ENCODE measurements at places on chromosomes 2 and 18.

DNA sequence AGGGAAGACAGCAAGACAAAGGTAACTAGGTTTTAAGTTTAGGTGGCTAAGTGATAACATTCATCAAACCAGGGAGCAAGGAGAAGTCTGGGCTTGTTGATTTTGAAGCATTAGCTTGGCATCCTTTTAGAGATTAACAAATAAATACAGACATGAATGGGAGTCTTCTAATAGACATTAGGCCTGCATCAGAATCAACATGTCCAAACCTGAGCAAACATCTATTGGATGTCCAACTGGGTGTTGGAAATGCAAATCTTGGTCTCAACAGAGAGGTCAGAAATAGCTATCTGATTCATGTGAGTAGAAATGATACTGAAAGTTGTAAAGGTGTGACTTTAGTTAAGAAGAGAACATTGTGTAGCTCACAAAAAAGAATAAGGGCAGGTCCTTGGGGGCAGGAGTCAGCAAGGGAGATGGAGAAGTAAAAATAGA is 85.5 kb upstream of the RND3 start:
- no peak for DNase-seq

DNA sequence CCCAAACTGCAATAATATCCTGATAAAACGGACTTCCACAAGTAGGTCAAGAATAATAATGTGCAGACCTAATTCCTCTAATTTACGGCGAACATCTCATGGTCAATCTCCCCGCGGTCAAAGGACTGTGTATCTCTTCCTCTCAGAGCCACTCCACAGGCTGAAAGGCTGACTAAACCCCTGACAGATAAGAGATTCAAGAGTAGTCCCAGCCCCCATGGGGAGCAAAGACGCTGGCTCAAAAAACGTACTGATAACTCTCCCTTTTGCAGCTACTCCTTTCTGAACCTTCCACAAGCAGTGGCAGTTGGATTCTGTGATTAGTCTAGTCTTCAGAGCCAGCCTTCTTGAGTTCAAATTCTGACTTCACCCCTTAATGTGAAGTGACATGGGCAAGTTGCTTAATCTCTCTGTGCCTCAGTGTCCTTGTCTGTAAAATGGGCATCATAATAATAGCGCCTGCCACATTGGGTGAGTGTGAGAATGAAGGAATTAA is 19.7 kb upstream of the IL18R1 start:
- no peak for DNase-seq

- DNase-seq, result no peak
Measured at GRCh38 chr18:13455471-13455870, 236.9 kb downstream of the LDLRAD4 start.

DNA sequence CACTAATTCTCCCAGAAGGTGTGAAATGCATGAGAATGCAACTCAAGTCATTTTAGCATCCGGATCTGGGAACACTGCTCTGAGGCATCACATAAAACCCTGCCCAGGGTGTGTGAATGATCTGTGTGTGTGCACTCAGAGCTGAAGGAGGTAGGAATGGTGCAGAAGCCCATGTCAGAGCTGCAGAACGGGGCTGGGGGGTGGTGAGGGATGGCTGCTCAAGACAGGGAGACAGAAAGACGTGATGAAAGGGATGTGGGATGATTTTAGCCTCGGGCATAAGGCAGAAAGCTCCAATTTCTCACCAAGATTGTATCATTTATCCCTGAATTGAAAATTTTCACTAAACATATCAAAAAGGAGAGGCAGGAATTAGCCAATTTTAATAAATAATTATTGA is 369.1 kb downstream of the EIPR1 start:
- DNase-seq, result no peak

- DNase-seq, result peak; percentile 86
Measured at GRCh38 chr18:51211552-51211951, 14.1 kb upstream of the MEX3C start.

- no peak for DNase-seq
Measured at GRCh38 chr2:121697108-121697631, 39.5 kb downstream of the NIFK start.

- DNase-seq, result no peak
Measured at GRCh38 chr18:24762511-24762910, 302.1 kb downstream of the HRH4 start.

GRCh38 chr2:7962161-7962560 is 719.7 kb upstream of the ID2 start:
- DNase-seq, result no peak

- no peak for DNase-seq
Measured at GRCh38 chr18:55695091-55695490, 107.1 kb upstream of the TCF4 start.
